Inflammatory macrophage treated with lipopolysaccharide for 4 hours (primary cell): ENCODE measurements at places on chromosomes 11 and 22.
A peak's percentile ranks its signal among the peaks of the same experiment; 100 is the strongest.

DNA sequence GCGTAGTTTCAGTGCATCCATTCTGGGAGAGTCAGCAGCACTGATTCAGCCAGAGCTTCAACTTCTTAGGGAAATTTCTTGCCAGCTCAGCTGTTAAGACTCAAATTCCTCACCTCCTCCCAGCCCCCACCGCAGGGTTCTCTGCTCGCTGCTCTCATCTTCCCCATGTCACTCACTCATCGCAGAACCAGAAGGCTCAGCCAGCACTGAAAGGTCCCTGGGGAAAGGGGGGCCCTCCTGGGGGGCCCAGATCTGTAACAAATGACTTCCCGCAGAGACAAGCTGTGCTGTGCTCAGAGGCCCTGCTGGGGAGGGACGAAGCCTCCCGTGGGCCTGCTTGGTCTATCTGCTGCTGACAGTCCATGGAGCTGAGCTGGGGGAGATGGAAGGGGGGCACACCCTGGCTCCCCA, 220.6 kb downstream of the NTM start:
- no peak for DNase-seq

DNA sequence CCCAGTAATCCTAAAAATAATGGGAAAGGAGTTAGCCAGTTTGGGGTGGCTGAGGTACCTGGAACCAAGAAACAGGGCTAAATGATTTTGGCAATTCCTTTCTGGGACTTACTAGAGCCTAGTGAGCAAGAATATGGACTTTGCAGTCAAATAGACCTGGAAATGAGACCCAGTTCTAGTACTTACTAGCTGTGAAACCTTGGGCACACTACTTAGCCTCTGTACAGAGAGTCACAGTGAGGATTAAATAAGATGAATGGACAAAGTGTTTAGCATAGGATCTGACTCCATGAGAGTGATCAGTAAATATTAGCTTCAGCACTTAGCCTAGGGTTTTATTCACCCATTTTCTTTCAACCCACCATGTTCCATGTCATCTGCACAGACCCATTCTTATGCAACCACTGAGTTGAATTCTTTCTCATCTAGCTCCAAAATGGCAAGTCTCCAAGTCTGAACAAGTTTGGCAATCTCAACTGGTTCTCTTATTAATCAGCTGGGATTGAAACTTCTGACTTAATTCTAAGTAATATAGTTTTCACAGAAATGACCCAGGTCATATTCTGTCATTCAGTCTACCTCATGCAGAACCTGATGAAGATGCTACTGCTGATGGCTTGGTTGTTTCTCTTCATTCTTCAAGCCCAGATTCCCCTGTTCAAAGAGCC, 15.0 kb upstream of the SORL1 start:
- peak; percentile 77 for DNase-seq

- DNase-seq = no peak
Observed at GRCh38 chr11:92246630-92247029, 22.0 kb downstream of the FAT3 start.

DNA sequence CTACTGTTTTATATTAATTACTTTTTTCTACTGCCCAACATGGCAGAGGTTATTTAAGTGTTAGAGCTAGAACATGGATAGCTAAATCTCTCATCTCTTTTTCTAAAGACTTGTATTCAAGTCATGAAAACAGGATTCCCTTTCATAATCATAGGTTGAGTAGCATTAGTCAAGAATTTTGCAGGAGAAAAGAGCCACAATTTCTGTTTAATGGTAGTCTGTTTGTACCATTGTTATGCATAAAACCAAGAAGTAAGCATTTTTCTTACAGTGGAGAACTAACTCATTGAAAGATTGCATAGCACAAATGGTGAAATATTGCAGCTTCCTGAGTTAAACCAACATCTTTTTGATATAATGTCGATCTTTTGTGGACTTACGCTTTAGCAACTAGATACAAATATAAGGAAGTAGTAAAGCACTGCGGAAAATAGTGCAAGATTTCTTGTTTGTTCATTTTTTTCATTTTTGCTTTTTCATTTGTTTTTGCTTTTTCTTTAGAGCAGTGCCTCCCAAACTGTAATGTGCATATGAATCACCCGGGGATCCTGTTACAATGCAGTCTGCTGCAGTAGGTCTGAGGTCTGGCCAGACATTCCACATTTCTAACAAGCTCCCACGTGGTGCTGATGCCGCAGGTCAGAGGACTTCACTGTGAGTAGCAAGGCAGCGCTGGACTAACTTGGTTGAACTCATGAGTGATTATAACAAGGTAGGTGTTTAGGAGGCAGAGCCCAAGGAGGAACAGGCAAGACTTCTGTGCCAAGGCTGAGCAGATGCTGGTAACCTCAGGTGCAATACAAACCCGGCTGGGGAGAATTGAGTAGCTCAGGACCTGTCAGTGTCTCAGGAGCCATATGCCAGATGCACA, 4.6 kb downstream of the ETS1 start:
- peak; percentile 75 for DNase-seq

GRCh38 chr11:119937412-119937811, 200.5 kb downstream of the TRIM29 start:
- no peak for DNase-seq

DNA sequence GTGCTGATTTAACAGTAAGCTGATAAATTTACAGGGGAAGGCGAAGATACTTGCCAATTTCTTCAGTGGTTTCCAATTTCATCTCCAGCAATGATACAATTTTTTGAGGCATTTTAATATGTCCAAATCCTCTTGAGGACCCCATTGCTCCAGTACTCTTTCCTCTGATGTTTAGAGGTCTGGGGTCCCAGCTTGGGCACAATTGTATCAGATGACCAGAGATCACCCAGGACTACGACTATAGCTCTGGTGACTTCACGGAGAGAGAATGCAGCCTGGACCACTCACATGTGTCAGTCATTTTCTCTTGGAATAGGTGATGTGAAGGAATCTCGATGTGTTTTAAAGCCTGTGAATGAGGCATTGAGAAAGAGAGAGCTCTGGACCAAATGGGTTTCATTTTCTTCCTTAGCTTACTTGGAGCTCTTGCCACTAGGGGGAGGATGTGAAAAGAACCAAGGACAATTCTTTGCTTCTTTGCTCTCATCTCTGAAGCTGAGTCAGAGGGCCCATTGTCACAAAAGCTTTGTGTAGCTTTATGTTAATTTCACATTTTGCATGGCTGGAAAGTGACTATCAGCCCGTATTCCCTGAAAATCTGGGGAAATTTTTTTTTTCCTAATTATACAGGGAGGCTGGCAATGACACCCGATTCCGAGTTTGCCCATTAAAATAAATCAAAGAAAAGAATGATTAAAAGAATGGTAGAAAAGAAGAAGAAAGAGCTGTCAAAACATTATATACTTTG, 6.7 kb upstream of the CCDC90B start:
- DNase-seq = peak; percentile 64
